ENCODE measurements at places on chromosomes 4 and X.

- no peak for DNase-seq
Measured at GRCh38 chrX:150621652-150622051, 53.2 kb downstream of the MTM1 start.

DNA sequence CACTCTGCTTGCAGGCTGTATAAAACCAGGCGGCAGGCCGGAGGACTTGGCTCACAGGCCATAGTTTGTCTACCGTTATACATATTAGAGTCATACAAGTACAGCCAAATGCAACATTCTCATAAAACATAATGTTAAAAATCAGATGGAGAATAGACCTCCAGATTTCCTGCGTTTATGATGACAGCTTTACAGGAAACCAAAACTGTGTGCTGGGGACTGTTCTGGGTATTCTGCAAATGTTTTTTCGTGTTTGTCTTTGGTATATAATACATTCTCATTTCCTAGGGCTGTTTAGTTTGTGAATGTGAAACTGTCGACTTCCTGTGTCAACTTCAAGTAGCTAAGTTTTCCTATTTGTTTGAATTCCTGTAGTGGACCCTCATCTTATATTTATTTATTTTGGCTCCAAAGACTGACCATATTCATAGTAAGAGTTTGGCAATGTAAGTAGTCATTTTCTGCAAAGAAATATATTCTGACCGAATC is 79.5 kb upstream of the FAM9C start:
- DNase-seq = no peak

GRCh38 chrX:99394456-99394855 is 1015.6 kb downstream of the PCDH19 start:
- no peak for DNase-seq

DNA sequence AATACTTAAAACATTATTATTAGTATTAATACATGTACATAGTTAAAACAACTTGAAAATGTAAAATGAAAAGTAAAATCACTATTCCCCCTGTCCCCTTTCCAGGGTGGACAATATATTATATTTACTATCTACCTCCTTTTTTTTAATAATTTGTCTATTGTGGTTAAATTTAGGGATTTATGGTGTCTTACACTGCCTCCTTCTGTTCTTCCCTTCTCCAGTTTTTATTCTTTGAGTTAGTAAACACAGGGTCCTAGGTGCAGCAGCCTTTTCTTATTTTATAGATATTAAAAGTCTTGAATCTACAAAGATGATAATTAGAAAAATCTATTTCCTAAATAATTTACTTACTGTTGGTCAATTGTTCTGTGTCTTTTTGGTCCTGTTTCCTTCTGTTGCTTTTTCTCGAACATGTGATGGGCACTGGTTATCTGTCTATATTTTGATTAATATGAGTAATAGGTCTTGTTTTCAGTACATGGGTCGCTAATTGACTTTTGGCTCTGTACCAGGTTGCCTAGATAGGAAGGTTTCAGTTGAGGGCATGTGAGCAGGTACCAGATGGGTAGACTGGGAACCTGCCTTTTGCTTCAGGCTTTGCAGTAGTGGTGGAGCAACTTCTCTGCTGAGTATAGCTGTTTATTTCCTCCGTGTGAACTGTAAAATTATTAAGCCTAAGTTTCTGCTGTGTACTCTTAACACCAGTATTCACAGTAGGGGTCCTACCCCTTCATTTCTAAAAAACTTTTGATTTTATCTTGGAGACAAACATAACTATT is 1.1 kb downstream of the NUDT9 start:
- no peak for DNase-seq

DNA sequence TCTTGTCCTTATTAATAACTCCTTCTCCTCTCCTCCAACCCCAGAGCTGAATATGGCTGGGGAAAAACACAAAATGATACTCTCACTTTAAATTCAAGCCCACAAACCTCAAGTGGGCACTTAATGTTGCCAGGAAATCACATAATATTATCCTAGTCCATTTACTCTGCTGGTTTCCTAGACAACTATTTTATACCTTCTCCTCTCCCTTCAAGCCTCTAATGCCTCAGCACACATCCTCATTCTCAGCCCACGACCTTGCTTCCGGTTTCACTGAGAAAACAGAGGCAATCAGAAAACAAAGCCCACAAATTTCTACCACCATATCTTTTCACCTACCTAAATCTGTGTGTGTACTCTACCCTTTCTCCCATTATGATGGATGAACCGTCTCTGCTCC is 12.1 kb upstream of the CLCN5 start:
- no peak for DNase-seq

GRCh38 chr4:152478461-152479237 is 57.2 kb downstream of the FBXW7 start:
- DNase-seq = no peak

GRCh38 chrX:154310616-154311536 is 15.3 kb downstream of the TKTL1 start:
- DNase-seq = no peak

- DNase-seq = no peak
Measured at GRCh38 chrX:107480272-107480671, 30.8 kb downstream of the FRMPD3 start.

- DNase-seq = no peak
Measured at GRCh38 chr4:181020456-181020855, 1222.7 kb upstream of the TENM3 start.

- no peak for DNase-seq
Measured at GRCh38 chr4:24971192-24971591, 58.4 kb upstream of the CCDC149 start.

DNA sequence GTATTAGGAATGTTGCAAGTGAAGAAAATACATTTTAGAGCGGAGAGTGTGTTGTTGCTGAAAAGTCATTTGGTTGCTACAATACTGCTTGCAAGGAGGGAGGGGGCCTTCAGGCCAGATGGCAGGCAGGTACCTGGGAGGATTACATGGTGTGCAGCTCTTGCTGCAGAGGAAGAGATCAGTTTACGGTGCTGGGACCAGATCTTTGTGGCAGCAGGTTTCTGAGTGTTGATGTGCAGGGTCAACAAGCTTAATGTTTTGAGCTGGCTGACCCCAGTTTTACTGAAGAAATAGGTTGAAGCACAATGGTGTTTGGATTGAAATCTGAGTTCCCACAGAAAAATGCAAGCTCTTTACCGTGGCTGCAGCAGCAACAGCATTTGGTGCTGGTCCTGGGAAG is 96.4 kb upstream of the DDIT4L start:
- DNase-seq = no peak

DNA sequence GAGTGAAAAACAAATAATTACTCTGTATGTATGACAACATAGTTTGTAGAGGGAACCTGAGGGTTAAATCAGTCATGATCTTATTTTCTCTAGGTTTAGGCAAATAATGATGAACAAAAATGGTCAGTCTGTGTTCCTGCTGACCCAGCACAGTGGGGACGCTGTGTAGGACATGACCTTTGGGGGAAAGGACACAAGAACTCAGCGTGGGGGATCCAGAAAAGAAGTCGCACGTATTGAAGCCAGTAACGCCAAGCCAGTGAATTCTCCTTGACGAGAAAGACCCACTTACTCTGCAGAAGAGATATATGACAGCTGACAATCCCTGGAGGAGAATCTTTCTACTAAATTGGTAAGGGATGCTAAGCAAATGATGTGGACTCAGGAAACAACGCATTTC is 36.6 kb downstream of the HELT start:
- no peak for DNase-seq

DNA sequence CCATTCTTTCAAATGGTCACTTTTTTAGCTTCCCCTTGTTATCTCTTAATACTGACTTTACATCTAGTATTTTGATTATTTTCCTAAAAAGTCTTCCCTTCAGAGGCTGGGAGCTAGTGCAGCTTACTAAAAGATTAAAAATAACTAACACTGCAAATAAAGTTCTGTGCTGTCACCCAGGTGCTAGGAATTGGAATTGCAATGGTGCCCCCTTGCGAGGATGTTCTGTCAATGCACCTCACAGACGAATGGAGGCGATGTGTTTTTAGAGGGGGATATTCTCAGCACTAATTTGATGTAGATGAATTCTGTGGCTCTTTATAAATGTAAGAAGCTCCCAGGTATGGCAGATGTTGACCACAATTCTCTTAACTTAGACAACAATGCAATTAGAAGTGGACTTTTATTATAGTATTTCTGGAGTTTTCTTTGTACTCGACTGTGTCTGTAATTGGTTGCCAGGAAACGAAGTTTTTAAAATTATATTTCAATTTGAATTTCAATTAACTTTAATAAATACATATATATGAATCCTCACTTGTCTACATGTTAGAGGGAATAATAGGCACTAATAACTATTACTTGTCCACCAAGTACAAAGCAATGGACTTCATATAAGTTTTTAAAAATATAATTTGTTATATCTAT is 22.0 kb upstream of the SMIM31 start:
- DNase-seq = peak; percentile 35

Measured in stimulated activated CD4-positive, alpha-beta T cell treated with anti-CD3 and anti-CD28 coated beads, Interleukin-12 subunit alpha, Interleukin-12 subunit beta, amount 100 ng/mL, for 48 hours (primary cell).